ENCODE measurements at places on chromosomes 16 and 17.
A peak's percentile ranks its signal among the peaks of the same experiment; 100 is the strongest.

GRCh38 chr16:63283721-63284120, 1247.5 kb upstream of the CDH8 start:
- no peaks in the 10 kb centered on the region for H3K4me1 ChIP-seq
- DNase-seq = no peak
- H3K4me3 ChIP-seq = no peak overlapping the region
- no peaks in the 10 kb centered on the region for H3K27me3 ChIP-seq
- no peaks in the 10 kb centered on the region for H3K36me3 ChIP-seq

- no peak for DNase-seq
- no peaks in the 10 kb centered on the region for H3K27me3 ChIP-seq
- H3K36me3 ChIP-seq = no peaks in the 10 kb centered on the region
- no peak overlapping the region for H3K27ac ChIP-seq
- H3K4me3 ChIP-seq = no peak overlapping the region
- H3K4me1 ChIP-seq = peaks cover 13% of the 10 kb centered on the region
These were observed 3.9 kb downstream of the VPS35L start for GRCh38 chr16:19559242-19559910.

GRCh38 chr17:72719206-72719577, 373.3 kb downstream of the SLC39A11 start:
- peaks cover 21% of the 10 kb centered on the region for H3K4me1 ChIP-seq
- no peaks in the 10 kb centered on the region for H3K36me3 ChIP-seq
- H3K27ac ChIP-seq = no peak overlapping the region
- peak overlapping the region; percentile 50 for H3K4me3 ChIP-seq
- DNase-seq = no peak

DNA sequence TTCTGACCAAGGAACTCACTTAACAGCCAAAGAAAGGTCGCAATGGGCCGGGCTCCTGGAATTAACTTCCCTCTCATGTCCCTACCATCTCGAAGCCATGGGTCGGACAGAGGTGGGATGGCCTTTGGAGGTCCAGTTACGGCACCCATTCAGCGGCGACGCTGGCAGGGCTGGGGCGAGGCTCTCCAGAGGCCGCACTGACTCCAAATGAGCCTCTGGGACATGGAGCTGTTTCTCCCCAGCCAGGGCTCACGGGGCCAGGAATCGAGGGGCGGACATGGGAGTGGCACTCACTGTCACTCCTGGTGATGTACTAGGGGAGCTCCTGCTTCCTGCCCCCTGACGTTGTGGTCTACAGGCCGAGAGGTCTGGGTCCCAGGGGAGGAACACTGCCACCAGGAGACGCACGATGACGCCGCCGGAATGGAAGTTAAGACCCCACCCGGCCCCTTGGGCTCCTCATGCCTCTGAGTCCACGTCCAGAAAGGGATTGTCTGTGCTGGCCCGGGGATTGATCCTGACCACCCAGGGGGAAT, 60.7 kb upstream of the METRNL start:
- H3K4me1 ChIP-seq = no peaks in the 10 kb centered on the region
- no peak overlapping the region for H3K27ac ChIP-seq
- H3K4me3 ChIP-seq = no peak overlapping the region
- DNase-seq = no peak
- H3K36me3 ChIP-seq = no peaks in the 10 kb centered on the region

GRCh38 chr17:7886227-7887037, 2.2 kb upstream of the CHD3 start:
- H3K4me1 ChIP-seq = peaks cover 54% of the 10 kb centered on the region
- peak overlapping the region; percentile 79 for H3K27ac ChIP-seq
